Astrocyte (in vitro differentiated cells and primary cell): ENCODE measurements at places on chromosomes 5 and 9. TPM values are rescaled to one million over a fixed set of nuclear protein-coding genes. Genes with fewer than 3 reads are reported as not detected.

GRCh38 chr9:18768951-18769622 is 263.9 kb downstream of the SAXO1 start:
- DNase-seq = no peak

GRCh38 chr5:60540856-60541805 is 158.8 kb downstream of the DEPDC1B start:
- DNase-seq = peak; percentile 54

PPP2R2B gene
- total RNA-seq = 2.4 and 5.2 TPM in 2 replicates

DNA sequence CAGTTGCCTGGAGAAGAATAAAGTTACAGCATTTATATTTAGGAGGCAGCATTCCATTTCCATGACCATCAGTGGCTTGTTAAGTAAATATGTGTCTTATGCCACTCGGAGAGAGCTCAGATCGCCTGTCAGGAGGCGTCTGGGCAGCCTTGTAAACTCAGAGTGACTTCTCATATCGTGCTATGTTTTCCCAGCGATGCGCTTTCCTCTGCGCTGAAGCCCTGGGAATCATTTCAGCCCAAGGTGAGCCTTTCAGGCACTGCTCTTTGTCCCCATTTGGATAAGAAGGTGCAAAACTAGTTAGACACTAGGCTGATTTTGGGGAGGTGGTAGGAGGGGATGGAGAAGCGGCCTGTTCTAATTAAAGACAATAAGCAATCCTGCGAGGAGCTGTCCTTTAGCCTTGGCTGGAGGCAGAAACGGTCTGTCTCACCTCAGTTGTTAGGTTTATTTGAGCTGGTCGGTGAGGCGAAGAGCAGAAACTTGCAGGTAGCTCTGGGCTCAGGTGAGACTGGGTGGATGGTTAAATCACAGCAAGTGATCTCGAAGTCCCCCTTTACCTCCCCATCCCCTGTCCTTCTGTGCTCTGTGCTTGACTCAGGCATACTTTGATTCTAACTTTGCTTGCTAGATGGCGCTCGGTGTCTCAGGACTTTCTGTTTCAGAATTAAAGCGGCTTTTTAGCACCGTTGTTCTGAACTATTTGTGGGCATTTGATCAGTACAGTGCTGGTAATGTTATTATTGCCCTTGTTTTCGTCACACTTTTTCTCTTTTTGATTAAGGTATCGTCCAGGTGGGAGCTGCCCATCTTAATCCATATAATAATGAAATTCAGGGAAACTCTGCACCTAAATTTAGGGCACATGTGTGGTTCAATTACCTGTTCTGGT is 24.6 kb downstream of the NR2F1 start:
- peak; percentile 87 for DNase-seq

CDH18 gene
- not detected in 2 replicates for total RNA-seq
